ENCODE measurements at places on chromosomes 13 and 19.

- DNase-seq = no peak
These were observed 5.7 kb downstream of the SHISA7 start for GRCh38 chr19:55437410-55437809.

DNA sequence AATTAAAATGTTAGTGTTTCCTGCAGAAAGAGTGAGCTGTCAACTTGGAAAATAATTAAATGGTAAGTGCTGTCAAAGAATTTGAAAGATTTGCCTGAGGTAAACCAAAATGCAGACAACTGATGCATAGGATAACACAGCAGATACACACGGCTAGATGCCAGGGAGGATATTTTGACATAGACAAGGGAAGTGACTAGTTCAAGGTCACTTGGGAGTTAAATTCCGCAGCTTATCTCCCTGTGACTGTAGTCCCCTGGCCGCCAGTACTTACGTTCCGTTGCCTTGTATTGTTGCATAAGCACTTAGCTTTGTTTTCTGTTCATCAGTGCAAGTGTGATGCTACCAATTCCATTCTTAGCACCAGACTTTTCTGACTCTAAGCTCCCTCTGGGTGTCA lies 247.3 kb upstream of the MAB21L1 start:
- no peak for DNase-seq

- DNase-seq = no peak
These were observed 6.1 kb upstream of the GGACT start for GRCh38 chr13:100594731-100595130.

- no peak for DNase-seq
These were observed 111.1 kb downstream of the MIPEP start for GRCh38 chr13:23778002-23778652.

- no peak for DNase-seq
These were observed 16.3 kb downstream of the FAM187B start for GRCh38 chr19:35212241-35212640.

- DNase-seq = no peak
These were observed 167.6 kb downstream of the B3GLCT start for GRCh38 chr13:31367410-31367809.

- no peak for DNase-seq
These were observed 85.9 kb downstream of the KDM4B start for GRCh38 chr19:5054551-5055456.

GRCh38 chr13:113508521-113509254 lies 18.2 kb upstream of the DCUN1D2 start:
- DNase-seq = no peak

- no peak for DNase-seq
These were observed 45.5 kb downstream of the EFNB2 start for GRCh38 chr13:106489849-106490568.

DNA sequence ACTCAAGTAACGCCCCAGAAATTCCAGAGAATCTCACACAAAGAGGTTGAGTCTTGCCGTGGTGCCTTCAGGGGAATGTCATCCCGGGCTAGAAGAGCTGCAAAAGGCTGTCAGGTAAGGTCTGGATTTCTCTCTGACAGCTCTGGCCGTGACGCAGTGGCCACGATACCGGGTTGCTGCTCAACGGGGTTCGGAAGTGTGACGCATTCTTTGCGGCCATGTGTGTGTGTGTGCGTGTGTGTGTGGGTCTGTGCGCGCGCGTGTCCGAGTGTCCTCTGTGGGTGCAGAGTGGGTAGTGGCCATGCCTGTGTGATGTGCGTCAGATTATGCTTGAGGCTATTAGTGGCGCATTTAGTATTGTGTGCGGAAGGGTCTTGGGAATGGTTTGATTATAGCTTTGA lies 306 bp downstream of the ZNF540 start:
- DNase-seq = no peak

- DNase-seq = no peak
These were observed 204.0 kb upstream of the GPR12 start for GRCh38 chr13:26964278-26965250.

GRCh38 chr13:93411186-93411680 lies 184.6 kb downstream of the GPC6 start:
- no peak for DNase-seq

All from GM12892 (cell line).